ENCODE measurements at places on chromosomes 3 and 15. TPM values are rescaled to one million over a fixed set of nuclear protein-coding genes. Genes with fewer than 3 reads are reported as not detected.

The FANCD2OS gene
- not detected for total RNA-seq

The RAF1 gene
- 73.7 TPM for total RNA-seq

The CMTM7 gene
- 12.1 TPM for total RNA-seq

The RARB gene
- total RNA-seq = 51.6 TPM

The TMEM115 gene
- total RNA-seq = 38.5 TPM

The OR4F6 gene
- total RNA-seq = not detected

The TRAK1 gene
- 38.9 TPM for total RNA-seq

The MYO5A gene
- 66.7 TPM for total RNA-seq

Data from endothelial cell of coronary artery (primary cell).